Frontal cortex (tissue), 4 donors: ENCODE measurements at places on chromosomes 5 and 9.

DNA sequence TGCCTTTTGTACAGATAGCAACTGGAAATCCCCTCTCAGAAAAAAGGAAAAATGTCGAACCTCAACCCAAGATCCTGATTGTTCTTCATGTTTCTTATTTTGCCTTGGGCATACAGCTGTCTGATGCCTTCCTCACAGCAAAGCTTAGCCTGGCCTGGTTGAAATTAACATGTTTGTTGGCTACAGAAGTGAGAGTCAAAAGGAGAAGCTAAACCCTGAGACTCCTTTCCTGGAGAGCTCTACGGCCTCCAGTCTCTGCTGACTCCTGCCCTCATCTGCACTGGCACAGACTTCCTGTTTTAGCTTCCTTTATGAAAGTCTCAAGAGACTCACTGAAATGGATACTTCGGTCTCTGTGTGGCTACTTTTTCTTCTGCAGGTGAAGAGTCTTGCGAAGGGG is 186.7 kb downstream of the PARP8 start:
- DNase-seq, result no peak

DNA sequence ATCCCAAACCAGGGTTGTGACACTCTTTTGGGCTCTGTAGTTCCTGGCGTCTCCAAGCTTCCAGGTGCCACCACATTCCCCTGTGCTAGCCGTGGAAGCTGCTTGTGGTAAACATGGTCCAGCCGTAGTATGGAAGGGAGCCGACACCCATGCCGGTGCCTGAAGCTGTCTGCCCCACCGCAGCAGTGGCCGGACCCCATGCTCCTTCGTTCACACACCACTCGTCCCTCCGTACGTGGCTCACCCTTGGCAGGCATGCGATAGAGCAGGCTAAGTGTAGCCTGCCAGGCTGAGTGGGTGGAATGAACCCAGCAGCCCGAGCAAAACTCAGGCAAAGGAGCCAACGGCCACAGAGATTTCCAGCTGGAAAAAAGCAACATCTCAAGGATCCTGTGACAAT is 2030.4 kb downstream of the EFNA5 start:
- DNase-seq, result no peak

DNA sequence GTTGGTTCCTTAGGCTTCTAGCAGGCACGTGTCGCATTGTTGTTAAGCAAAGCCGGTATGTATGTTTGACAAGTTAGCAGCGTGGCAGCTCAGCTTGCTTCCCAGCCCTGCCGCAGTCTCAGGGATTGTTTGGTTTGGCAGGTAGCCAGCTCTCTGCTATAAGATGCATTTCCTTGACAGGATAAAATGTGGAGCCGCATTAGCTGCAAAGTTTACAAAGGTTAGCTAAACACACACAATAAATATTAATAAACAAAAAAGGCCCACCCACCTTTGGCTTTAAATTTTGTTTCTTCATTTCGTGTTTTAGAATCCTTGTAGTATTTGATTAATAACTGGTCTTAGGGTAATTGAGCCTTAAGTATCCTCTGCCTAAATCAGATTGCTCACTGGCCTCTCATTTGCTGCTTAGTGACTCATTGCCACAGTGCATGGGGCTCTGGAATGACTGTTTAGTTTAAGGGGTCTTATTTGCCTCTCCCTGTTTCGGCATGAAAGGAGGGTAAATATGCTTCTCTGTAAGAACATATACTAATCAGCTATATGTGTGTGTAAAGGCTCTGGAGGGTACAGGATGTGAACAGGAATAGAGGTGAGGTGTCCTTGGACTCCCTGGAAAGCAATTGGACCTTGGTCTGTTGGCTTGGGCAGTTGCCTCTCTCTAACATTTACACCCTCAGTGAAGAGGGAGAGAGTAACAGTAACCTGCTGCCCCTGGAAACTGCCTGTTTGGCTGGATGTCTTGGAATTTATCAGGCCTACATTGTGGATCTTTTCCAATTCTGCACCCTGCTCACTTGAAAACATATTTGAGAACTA is 122.0 kb downstream of the GDNF start:
- DNase-seq, result no peak

- no peak for DNase-seq
These were observed 82.0 kb downstream of the ADGRV1 start for GRCh38 chr5:90640484-90641059.

GRCh38 chr9:125380406-125380805 is 118.8 kb downstream of the GAPVD1 start:
- no peak for DNase-seq

- no peak for DNase-seq
These were observed 5.5 kb downstream of the MAN2A1 start for GRCh38 chr5:109695005-109695926.

DNA sequence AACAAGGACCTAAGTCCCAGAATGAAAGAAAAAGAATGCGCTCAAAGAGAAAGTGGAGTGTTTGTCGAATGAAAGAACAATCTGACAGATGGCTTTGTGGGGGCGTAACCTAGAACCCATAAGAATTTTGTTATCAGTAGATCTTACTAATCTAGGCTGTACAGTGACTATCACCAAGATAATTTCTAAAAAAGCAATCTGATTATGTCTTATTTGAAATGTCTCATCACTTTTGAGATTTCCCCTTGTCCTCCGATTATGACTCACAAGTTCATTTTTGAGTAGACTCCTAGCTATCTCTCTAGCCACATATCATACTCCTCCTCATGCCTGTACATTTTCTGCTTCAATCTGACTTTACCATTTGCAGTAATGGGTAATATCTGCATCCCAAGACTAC is 135.6 kb upstream of the SMARCA2 start:
- no peak for DNase-seq

DNA sequence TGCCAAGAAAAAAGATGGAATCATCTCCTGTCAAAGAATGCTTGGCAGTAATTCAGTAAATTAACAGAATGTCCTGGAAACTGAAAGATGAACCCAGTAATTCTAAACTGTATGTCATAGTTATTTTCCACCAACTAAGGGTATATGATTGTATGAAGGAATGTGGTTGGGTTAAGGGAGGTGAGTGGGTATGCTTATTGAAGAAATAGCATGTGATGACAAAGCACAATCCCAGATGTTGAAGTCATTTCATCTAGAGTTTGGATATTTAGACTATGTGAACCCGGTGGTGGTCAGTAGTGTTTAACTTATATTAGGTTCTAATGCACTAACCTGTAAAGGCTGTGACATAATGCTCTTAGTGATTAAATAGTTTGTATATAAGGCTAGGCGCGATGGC is 87.3 kb downstream of the CDKN2A start:
- no peak for DNase-seq

DNA sequence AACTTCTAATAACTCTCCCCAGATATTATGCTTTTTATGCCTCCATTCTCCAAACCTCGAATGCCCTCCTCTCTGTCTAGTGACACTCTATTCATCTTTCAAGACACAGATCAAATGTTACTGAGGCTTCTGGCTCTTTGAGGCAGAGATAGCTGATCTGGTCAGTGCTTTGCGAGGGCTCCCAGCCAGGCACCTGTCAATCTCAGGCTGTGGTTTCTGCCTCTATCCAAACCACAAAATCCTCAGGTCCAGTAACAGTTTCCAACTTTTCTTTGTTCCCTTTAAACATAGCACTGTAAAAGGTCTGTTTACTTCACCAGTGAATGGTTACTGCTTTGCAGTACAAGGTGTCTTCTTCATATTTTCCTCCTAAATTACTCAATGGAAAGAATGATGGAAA is 11.5 kb upstream of the STK32A start:
- no peak for DNase-seq

- DNase-seq, result no peak
These were observed 56.0 kb upstream of the CER1 start for GRCh38 chr9:14778565-14778964.

GRCh38 chr9:137441289-137441934 is at the start of gene ENTPD8:
Gene ENTPD8, minus strand, starts transcription at chr9:137441357. Its CDS starts 3,072 bp downstream, at chr9:137438285.
- no peak for DNase-seq

- no peak for DNase-seq
These were observed 12.2 kb upstream of the TEX48 start for GRCh38 chr9:114694146-114694545.

DNA sequence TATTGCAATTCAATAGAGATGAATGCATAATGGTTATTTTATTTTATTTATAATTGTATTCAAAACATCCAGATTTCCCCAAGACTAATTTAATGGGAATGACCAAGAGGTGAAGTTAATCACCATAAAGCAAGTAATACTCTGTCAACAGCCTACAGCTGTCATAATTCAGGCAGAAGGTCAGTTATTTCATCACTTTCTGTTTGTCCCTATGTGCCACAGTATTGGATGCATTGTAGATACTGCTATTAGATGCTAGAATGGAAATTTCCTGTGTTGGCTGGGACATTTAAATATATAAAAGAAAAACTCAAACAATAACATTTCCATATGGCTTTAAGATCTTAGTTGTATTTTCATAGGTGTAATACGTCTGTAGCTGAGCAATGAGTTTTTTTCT is 56.7 kb upstream of the MINAR2 start:
- no peak for DNase-seq

DNA sequence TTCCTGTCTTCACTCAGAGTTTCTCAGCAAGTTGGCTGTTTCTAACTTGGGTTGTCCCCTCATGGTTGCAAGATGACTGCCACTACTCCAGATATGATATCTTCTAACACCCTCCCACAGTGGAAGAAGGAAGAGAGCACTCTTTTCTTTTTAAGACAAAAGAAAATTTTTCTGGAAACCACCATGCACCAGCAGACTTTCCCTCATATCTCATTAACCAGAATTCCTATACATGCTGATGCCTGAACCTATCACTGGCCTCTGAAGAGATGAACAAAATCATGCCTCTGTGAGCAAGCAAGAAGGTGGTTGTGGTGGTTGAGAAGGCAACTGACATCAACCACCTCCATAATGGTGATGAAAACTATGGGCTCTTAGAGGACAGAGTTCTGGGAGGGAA is 56.8 kb downstream of the FEM1C start:
- DNase-seq, result no peak

DNA sequence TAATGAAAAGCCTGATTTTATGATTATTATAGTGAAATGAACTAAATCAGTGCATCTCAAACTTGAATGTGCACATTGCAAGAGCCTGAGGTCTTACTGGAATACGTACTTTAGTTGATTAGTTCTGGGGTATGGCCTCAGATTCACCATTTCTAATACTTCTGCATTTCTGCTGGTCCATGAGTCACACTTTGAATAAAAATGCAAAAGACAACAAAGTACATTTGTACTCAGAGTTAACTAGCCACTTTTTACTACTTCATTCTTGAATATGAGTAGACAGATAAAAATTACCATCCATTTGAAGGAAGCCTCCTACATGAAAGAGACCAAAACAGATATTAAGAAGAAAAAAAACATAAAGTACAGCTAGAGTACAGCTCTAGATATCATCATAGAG is 27.1 kb upstream of the PRR16 start:
- no peak for DNase-seq

- no peak for DNase-seq
These were observed 32.7 kb downstream of the HRH2 start for GRCh38 chr5:175690586-175690985.

- DNase-seq, result no peak
These were observed 21.0 kb upstream of the CDKN2B start for GRCh38 chr9:22030101-22030598.

- DNase-seq, result no peak
These were observed 34.1 kb downstream of the NEK6 start for GRCh38 chr9:124291801-124292396.

DNA sequence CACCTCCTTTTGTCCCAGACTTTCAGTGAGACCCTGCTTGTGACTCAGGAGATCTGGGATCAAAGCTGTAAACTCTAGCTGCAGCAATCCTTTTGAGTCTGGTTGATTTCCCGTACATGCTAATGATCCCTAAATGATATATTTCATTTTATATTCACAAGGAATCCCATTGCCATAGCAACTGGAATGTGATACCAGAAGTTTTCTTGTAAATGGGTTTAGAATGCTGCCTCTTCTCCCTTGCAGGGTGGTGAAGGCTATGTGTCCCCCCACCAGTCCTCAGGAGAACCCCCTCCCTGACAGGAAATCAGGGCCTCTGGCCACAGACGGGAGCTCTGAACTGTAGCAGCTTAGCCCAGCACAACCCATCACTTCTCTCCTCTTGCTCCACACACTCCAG is 215.0 kb downstream of the FSTL4 start:
- DNase-seq, result no peak

DNA sequence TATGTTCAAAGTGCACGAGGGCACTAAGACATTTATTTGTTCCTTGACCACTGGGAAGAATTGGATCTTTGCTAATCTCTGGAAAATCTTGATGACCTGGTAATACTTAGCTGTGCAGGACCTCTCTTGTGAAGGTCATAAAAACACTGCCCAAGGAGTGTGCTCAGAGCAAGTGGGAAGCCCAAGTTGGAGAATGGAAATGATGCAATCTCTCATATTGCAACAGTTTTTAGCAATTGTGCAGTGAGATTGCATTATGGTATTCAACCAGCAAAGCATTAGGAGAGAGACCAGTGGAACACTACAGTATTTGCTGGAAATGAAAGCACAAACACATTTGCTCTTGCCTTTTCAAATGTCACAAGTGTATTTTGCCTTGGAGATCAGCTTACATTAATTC is 34.5 kb downstream of the TXNDC8 start:
- no peak for DNase-seq

DNA sequence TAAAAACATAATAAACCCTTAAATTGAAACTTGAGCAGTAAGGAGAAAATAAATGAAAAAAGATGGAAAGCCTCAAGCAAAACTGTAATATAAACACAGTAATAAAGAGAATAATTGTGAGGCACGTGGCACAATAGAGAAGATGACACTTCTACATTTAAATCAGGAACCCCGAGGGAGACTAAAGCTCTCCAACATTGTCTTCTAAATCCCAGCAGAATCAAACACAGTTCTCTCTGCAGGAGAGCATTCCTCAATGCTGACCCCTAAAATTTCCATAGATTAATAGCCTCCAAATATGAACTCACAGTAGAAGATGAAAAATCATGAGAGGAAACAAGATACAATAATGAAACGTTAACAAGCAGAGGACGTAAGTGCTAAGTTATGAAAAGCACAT is 721.2 kb upstream of the COX7C start:
- DNase-seq, result no peak

GRCh38 chr5:83487155-83487554 is 15.6 kb downstream of the VCAN start:
- DNase-seq, result no peak

DNA sequence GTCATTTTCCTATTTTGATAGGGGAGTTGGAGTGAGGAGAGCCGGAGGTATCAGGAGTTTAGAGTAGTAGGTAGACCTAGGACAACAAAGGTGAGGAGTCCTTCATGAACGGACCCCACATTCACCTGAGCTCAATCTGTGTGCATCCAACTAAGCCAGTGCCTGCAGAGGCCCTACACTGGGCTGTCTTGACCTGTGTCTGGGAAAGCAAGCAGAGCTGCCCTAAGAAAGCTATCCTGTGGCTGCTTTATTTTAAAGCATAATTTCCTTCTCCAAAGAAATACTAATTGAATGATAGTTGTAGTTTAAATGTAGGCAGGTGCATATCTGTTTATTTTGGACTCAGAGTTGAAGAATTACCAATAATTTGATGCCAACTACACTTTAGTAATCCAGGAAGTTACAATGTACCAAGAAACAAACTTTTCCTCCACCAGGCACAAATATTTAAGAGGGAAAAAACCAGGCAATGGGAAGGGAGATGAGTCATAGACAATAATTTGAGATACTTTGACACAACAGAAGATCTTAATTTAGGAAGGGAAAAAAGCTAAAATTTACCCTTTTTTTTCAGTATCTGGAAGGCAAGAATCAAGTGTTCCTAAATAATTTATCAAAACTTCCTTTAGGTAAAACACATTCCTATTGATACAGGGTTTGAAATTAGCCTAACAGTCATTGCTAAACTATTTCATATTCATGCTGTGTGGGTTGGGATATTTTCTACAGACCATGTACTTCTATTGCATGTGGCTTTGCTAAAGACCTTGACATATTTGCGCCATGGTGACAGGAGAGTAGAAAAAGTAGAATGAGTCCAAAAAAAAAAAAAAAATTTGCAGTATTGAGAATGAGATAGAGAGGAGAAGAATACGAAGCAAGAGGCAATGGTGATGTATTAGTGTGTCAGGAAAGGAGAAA is 376.6 kb upstream of the TUSC1 start:
- DNase-seq, result no peak
